ENCODE measurements at places on chromosomes 1 and 21.

DNA sequence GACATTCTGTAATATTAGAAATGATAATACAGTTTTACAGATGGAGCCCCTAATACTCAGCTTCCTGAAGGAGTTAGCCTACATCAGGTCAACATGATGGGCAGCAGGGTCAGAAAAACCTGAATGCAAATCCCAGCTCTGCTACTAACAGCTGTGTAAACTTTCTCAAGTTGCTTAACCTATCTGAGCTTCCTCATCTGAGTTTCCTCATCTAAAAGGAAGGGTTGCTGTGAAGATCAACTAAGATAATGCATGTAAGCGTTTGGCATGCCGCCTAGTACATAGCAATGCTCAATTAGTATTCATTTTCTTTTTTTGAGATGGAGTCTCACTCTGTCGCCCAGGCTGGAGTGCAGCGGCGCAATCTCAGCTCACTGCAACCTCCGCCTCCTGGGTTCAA is 18.4 kb upstream of the DESI2 start:
- no peak for DNase-seq

DNA sequence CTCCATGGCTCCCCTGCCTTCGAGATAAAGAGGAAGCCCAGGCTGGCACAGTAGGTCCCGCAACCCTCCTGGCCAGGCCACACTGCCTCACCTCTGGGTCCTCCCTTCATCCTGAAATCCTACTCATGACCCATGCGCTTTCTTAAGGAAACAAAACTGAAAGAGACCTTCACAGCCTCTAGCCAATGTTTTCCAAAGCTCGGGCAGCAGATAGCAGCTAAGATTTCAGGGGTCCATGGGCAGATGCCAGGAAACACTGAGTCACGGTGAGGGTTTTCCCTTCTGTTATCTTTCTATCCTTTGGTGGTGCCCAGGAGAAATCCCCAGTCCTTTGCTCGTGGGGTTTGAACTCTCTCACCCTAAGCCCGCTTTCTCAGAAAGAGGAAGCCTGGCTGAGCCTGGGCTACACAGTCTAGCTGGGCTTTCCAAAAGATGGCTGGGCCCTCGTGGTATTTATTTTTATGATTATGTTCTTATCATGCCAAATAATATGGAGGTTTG is 26.6 kb downstream of the TTC39A start:
- DNase-seq = no peak

DNA sequence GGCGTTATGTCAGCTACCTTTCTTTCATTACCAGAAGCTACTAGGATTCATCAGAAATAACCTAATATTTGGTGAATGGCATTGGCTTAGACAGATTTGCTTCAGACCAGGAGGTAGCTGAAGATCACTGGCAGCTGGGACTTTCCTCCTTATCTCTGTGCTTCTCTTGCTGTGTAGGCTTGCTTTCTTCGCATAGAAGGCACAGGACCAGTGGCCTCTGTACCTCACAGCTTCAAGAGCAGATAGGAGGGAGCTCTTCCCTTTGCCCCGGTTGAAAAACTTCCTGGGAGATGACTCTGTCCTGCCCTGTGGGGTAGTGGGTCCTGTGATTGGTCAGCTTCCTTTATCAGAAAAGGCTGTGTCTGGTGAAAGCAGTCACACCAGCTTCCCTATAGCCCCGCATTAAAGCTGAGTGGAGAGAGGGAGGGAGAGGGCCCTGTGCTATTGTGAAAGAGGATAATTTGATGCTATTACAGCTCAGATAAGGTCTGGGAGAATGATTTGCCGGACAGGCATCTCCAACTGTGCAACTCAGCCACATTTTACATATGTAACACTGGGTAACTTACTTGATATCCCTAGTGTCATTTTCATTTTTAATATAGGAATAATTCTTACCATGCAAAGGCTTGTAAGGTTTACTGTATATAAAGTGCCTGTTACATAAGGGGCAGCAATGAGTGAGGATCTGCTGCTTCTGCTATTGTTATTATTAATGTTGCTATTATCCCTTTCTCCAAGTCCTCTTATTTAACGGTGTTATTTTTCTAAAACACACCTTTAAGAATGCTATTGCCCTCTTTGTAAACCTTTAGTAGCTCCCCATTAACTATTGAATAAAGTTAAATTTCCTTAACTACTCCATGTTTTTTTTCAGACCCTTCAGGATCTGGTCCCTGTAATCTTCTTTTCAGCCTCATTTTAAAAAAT is 31.6 kb downstream of the OSBPL9 start:
- no peak for DNase-seq

DNA sequence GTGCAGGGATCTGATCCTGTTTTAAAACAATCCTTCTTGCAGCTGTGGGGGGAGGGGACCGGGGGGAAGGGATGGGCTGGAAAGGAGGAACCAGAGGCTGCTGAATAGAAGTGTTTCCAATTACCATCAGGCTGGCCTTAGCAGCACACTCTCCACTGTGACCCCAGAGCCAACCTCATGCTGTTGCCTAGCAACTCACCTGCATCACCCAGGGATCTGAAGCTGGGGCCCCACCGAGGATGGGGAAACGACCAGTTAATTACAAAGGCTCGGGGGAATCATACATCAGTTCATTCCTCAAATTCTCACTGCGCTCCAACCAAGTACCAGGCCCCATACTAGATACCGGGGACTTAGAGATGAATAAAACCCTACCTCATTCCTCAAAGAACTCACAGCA is 11.9 kb upstream of the GPX7 start:
- DNase-seq = no peak

- DNase-seq = no peak
Observed at GRCh38 chr1:15944308-15945010, 31.4 kb downstream of the ZBTB17 start.
